ENCODE measurements at places on chromosomes 5 and 9.

DNA sequence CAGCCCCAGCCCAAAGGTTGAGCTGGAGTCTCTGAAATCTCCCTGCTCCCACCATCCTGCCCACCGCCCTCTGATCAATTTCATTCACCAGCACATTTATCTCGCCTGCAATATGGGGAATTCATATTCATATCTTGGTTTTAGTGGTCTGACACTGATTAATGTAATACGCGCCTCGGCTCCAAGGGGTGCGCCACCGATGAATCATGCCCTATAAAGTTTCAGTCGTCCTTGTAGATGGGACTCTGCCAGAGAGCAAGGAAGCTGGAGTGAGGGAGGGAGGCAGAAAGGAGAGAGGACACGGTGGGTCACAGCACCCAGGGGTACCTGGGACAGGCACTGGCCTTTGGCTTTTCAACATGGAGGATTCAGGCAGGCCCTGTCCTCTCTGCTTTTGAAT is 8.9 kb downstream of the IRX1 start:
- no peak for DNase-seq

DNA sequence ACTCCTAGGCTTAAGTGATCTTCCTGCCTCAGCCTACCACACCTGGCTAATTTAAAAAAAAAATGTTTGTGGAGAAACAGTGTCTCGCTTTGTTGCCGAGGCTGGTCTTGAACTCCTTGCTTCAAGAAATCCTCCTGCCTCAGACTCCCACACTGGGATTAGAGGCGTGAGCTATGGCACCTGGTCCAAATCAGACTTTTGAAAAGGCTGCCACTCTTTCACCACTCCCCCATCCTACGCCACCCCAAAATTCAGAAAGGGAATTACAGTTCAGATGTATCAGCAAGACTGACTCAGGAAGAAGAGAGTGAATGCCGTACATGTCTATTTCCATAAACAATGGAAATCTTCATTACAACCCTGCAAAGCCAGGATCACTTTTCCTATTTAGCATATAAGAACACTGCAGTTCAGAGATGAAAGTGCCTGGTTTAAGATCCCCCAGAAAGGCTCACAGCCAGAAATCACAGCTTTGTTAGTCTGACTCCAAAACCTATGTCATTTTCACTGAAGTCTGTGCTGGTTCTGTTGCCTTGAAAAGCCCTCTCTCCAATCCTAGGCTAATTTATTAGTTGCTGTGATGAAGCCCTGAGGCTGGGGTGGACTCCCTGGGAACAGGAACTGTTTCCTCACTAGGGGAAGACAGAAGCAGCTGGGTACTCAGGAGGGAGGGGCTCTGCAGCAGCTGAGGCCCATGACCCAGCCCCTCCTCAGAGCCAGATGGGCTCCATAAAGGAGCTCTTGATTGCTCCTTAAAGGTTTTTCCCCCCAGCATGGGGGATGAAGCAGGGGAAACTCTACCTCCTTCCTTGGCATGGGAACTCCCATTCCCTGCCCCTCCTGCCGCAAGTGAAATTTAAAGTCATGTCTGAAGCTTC is 3.1 kb downstream of the FBLL1 start:
- no peak for DNase-seq

GRCh38 chr5:40378396-40379177 is 301.1 kb upstream of the PTGER4 start:
- DNase-seq = no peak

DNA sequence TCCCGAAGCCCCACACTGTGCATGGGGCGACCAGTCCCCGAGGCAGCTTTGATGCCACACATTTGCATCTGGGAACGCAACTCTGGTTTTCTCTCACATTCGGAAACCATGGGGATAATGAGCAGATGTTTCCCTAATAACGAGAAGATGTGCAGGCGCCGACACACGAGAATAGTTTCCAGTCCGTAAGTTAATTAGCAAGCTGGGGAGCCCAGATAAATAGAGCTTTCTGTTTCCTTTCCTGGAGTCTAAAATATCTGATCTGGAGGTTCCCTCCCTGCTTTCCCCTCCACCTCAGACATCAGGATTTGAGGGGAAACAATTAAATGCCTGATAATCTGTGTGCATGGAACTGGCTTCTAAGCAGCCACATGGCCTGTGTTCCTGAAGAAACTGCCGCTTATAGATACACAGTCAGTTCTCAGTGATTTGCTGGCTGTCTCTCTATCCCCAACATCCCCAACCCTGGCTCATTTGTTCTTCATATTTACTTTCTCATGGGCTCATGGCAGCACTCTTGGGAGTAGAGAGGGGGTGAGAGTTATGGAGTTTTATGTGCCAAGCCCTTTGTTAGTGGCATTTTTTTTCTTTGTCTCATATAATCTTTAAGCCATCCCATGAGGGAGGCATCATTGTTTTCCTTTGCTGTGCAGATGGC is 62.8 kb downstream of the PDZD2 start:
- DNase-seq = no peak

DNA sequence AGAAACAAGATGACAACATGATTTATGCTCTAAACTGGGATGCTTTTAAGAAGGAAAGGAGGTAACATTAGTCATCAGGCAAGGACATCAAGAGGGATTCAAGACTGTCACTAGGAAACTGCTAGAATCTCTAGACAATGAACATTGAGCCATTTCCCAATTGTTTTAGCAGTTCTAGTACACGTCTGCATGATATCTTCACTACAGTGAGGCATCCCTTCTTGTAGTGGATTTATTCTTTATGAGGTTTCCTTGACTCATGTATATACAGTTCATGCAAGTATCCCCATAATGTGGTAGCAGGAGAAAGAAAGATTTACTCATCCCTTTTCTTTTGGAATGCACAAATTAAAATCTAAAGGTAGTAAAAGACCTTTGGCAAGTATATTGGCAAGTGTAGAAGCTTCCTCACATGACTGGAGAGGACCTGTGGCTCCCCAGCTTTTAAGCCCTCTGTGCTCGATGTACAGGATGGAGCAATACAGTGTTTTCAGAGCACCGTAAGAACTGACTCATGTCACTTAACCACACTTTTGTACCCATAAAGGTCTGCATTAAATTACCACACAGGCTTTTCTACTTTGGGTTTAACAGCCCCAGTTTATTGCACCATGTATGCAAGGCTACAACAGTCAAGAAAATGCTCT is 335.9 kb downstream of the SEMA5A start:
- DNase-seq = no peak

DNA sequence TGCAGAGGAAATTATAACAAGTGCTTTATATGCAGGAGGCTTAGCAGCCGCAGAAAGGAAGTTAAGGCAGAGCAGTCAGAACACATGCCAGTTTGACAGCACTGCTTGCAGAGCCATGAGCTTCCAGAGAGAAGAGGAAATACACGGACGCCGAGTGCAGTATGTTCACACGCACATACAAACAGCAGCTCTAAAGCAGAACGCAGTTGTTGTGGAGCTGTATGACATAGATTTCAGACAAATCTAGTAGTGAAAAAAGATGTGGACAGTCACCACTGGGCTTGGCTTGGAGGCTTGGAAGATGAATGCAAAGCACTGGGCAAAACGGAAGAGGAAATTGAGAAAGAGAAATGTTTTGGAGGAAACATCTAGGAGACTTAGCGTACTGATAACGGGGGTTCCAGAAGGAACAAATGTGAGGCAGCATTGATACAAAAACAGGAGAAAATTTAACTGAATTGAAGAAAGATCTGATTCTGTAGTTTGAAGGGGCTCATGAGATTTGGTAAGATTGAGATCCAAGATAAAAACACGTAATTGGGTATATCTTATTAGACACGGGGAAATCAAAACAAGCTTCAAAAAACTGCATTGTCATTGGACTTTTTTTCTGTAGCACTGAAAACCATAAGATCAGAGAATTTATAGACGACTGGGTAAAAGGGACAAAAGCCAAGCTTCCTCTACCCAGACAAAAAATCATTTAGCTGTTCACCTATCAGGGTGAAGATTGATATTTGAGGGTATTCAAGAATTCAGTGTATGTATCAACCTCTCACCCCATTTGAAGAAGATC is 19.6 kb upstream of the ROPN1L start:
- no peak for DNase-seq

DNA sequence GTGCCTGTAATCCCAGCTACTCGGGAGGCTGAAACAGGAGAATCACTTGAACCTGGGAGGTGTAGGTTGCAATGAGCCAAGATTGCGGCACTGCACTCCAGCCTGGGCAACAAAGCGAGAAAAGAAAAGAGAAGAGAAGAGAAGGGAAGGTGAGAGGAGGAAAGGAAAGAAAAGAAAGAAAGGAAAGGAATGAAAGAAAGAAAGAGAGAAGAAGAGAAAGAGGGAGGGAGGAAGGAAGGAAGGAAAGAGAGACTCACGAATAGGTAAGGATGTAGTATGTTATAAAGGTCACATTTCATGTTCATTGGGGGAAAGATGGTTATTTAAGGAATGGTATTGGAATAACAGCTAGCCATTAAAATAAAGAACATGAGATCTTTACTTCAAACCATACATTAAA is 10.4 kb upstream of the ANP32B start:
- DNase-seq = no peak

- DNase-seq = no peak
Measured at GRCh38 chr5:139486201-139486600, 3.6 kb upstream of the STING1 start.

GRCh38 chr5:29720954-29721353 is 1472.5 kb upstream of the CDH6 start:
- DNase-seq = no peak

- DNase-seq = no peak
Measured at GRCh38 chr5:53425687-53426511, 54.5 kb upstream of the FST start.

DNA sequence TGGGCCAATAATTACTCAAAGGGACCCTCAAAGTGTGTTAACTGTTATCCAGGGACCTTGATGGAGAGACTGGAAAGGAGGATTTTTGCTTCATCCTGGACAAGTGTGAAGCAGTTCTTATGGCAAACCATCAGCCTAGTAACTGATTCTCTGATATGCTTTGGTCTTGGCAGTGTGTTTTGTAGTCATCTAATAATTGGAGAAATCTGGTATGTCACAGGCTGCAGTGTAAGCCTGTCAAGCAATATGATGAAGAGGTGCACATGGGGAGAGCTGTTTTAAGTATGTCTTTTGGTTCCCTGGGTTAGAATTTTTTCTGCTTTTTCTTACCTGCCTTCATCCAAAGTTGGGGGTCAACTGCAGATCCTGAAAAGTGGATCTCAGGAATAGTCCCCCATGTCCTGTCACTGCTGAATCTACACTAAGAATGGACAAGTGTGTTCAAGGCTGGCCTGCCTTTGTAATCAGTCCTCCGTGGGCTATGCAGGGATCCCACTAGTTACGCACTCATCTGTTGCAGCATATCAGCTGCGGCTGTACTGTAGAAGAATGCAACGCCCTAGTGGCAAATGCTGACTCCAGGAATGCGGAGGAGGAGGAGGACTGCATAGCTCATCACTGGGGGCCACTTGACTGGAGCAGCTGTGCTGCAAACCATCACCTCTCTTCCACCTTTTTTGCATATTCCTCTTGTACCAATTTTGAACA is 1.9 kb downstream of the SPTAN1 start:
- DNase-seq = no peak

- no peak for DNase-seq
Measured at GRCh38 chr5:34959323-34959722, 30.0 kb downstream of the DNAJC21 start.

- no peak for DNase-seq
Measured at GRCh38 chr5:80934751-80935150, 25.4 kb upstream of the RASGRF2 start.

GRCh38 chr5:179794171-179794570 is 385 bp downstream of the LTC4S start:
- DNase-seq = no peak

Measured in stimulated activated CD8-positive, alpha-beta memory T cell treated with anti-CD3 and anti-CD28 coated beads, Interleukin-7, amount 100 ng/mL, for 1 hour (primary cell).